ENCODE measurements at places on chromosomes 2 and 18.

- DNase-seq = no peak
Measured at GRCh38 chr2:196230061-196230854, 58.9 kb upstream of the STK17B start.

GRCh38 chr2:31888550-31888949 lies 122.3 kb downstream of the MEMO1 start:
- DNase-seq = no peak

DNA sequence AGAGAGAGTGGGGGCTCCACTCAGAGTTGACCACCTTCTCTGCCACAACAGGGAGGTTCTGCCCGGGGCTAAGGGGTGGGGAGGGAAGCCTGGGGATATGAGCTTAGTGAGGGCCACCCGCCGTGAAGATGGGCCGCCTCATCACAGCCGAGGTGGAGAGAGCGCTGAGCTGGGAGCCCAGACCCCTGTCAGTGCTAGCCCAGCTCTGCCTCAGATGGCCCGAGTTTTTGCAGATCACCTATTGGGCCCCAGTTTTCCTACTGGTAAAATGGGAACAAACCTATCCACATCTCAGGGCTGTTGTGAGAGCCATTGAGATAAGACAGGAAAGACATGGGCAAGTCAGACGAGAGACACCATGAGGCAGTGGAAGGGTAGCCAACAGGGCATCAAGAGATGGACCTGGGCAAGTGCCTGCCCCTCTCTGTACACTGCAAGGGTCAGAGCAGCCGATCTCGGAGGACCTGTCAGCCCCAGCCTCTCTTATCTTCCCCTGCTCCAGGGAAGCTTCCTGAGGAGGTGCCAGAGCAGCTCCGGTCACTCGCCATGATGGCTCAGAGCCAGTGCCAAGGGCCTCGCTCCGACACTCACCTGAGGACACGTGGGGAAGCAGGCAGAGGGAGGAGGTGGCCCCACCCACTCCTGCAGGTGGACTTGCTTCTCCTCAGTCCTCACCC lies 88.9 kb downstream of the MCFD2 start:
- no peak for DNase-seq

DNA sequence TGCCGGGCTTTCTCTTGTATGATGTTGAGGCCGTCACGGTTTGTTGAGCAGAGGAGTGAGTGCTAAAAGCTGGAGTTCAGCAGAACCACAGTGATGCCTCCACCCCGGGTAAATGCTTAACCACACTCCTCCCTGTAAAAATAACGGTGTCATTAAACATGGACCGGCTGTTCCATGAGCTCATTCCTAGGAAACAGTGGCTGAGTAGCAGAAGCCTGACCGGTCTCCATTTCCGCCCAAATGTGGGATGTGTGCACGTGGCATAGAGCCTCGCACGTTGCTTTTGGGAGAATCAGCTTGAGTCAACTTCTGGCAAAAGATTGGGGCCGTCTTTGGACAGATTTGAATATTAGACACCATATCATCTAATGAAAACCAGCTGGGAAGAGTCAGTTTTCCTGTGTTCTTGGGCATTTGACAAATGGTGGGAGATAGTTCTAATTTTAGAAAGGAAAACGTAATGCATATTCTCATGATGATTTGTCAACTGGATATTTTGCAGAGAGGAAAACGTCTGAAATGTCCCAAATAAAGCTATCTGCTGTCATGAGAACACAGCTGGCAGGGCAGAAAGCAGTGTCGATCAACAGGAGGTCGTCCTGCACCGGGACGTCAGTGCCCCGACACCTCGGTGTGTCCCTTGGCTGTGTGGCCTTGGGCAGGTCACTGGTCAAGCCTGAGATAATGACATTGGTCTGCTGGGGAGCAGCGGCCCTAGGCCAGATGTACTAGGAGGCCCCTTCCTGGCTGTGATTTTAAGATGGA lies 42.4 kb downstream of the LRRFIP1 start:
- DNase-seq = no peak

- no peak for DNase-seq
Measured at GRCh38 chr2:26541401-26542193, 63.7 kb upstream of the OTOF start.

DNA sequence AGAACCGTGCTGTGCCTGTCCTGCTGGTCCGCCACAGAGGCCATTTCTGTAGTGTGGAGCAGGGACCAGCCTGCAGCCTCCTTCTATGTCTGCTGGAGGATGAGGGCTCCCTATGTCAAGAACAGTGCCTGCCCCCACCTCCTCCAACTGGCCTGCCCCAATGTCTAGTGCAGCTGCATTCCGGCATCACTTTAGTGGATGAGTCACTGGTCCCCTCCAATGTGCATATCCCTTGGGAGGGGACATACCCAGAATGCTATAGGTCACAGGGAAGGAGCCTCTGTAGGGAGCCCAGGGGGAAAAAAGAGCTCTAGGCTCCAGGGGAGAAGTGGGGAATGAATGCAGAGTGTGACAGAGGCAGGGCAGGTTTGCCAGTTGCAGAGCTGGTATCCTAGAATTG lies 219.6 kb downstream of the CELF4 start:
- no peak for DNase-seq

DNA sequence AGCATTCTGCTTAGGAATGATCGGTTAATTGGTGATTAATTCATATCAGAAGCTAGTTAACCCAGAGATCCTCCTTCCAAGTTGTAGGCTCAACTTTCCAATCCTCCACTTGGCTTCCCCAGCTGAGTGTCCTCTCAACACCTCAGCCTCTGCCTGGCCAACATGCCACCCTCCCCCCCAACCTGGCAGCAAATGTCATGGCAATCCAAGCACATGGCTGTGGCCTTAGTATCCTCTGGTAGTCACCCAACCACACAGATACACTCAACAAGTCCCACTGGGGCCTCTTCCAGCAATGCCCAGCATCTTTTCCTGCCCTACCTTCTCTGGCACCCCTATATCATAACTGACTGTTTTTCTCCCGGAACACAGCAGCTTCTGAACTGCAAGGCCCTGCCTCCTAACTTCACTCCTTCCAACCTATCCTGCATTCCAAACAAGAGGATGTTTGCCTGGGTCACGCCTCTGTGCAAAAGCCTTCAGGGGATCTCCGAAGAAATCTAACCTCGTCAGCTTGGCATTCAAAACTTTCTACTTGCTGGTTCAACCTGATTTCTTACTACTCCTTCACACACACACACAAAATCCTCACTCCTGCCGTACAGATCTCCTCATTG lies 195.0 kb downstream of the CYP26B1 start:
- no peak for DNase-seq

- no peak for DNase-seq
Measured at GRCh38 chr2:209872675-209873074, 101.0 kb downstream of the UNC80 start.

GRCh38 chr2:165793161-165793778 lies 777 bp downstream of the GALNT3 start:
- no peak for DNase-seq

DNA sequence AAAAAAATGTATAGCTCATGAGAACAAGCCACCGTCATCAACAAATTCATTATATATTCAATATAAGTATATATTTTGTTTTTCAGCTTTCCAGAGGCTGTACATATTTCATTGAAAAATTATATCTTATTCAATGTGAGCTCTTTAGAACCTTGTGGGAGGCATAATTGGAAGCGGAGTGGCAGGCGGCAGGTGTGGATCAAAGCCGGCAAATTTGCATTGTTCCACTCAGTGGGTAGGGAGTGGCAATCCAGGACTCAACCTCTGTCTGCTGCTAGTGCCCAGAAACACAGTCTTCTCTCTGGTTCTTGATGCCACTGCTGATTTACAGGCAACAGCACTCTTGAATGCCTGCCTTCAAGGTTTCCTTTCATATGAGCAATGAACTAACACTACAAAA lies 46.9 kb downstream of the GCA start:
- DNase-seq = no peak

GRCh38 chr2:209582281-209582680 lies 158.4 kb downstream of the MAP2 start:
- no peak for DNase-seq

DNA sequence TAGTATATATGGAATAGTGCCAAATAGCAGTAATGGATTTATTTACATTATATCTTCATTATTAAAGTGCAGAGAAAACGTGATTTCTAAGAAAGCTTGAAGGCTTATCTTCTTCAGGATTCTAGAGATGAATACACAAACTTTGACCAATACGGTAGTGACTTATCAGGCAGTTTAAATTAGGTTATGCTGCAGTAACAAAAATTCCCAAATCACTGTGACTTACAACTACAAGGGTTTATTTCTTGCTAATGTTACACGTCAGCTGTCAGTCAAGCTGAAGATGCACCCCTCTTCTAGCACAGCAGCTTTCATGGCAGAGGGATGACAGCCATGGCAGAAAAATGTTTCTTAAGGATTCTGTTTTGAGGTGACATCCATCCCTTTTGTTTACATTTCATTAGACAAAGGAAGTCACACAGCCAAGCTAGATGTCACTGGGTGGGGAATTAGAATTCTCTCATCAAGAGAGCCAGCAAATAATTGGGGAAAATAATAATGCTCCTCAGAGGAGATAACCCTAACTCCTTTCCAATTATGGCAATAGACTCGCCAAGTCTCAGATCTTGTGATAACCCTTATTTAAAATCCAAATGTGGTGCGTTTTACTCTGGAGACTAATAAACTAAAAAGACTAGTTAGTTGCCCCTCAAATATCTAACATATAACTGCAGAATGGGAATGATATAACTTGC lies 268.3 kb upstream of the CYP26B1 start:
- no peak for DNase-seq

DNA sequence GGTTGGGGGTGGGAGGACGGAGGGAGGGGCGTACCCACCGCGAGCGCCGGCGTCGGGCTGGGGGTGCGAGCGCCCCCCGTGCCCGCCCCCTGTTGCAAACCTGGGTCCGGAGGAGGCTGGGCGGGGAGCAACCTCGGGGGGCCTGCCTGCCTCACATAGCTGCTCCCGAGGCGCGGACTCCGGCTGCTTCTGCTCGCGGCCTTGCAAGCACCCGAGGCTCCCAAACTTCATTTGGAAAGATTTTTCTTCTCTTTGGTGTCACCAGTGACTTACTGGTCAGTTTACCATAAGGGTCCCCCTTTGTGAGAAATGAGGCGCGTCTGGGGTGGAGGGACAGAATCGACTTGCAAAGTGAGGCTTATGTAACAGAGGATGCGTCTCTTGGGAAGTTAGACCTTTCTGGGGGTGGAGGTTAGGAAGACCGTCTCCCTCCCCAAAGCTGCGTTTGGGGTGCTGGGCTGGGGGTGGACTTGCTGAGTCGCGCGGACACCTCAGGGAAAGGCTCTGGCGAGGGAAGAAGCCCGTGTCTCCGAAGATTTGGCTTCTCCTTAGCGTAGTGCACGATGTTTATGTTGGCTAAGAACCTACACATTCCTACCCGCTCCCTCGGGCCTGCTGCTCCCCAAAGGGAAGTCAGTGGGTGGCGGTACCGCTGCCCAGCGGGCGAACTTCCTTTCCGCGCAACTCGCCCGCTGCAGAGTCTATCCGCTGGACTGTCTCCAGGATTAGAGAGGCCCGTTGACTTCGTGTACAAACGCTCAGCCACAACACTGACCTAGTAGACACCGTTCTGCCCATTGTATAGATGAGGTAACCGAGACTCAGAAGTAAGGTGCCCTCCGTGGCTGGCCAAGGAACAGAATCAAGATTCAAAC lies 559 bp downstream of the TMEM37 start:
- no peak for DNase-seq

DNA sequence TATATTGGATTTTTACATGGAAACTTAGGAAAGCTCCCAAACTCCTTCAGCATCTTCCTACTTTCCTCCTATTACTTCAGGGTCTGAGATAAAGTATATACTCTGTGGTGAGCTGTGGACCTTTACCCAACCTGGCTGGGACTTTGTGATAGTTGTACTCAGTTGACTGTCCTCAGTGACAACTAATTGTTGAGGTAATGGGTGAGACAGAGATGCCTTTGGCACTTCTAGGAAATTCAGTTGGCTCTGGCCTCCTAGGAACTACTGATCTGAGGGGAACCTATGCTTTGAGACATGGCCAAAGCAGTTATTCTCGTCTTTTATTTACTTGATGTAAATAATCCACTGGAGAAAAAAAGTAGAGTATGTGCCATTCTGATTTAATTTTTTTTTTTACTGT lies 39.4 kb upstream of the ZNF638 start:
- DNase-seq = no peak

DNA sequence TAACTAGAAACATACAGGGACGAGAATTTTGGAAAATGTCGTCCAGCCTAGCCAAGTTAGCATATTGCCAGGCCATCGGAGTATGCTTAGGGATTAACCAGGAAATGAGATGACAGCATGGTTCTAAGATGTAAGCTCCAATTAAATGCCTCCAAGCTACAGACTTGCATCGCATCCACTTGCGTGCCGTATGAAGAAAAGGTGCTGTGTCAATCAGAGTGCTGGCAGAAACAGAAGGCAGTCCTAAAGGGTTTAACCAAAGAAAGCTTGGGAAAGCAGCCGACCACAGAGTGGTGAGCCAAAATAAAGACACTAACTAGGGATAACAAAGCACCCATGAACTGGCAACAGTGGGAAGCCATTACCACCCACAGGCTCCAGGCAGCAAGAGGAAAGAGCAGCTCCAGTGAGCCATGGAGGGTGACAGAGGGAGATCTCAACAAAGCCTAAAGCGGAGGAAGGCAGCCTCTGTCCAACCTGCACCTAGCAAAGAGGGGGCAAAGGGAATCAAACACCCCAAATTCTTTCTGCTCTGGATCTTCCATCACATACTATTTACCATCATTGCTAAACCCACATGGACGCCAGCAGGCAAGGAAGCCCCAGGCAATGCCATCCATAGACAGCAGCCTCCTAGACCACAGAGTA lies 27.6 kb upstream of the SOCS6 start:
- DNase-seq = no peak

GRCh38 chr2:156079845-156080244 lies 252.7 kb downstream of the NR4A2 start:
- no peak for DNase-seq

GRCh38 chr18:73841661-73842060 lies 306.0 kb downstream of the FBXO15 start:
- DNase-seq = no peak

DNA sequence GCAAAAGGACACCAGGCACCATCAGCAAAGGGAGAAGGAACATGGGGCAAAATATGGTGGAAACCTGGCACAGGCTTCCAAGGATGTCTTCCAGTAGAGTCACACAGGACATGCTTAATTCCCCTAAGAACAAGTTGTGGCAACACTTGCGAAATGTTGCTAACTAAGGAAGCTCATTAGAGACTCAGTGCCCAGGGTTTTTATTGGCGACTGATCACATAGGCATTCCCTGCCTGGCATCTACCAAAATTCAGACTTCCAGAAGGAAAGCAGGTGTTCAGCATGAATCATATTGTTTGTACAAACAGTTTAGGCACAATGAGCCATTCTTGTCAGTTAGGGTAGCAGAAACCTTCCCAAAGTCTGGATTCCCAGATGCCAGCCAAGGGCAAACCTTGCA lies 25.7 kb downstream of the SLC4A1AP start:
- DNase-seq = no peak

DNA sequence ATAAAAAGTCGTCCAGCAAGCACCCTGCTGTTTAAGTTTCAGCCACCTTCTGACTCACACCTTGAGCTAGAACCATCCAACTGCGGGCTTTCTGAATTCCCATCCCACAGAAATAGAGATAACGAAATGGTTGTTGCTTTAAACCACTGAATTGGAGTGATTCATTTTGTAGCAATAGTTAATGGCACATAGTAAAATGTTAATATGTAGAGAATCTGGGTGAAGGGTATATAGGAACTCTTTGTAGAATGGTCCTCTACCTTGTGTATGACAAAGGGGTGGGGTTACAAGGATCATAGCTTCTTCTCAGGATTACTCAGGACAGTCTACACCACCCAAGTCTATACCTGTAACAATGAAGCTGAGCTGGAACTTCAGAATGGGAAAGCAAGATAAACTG lies 2.4 kb upstream of the MAPRE3 start:
- DNase-seq = no peak
